ENCODE measurements at places on chromosomes 3 and 15.

- no peak for DNase-seq
Observed at GRCh38 chr3:46619845-46620778, 7.8 kb downstream of the FAM240A start.

DNA sequence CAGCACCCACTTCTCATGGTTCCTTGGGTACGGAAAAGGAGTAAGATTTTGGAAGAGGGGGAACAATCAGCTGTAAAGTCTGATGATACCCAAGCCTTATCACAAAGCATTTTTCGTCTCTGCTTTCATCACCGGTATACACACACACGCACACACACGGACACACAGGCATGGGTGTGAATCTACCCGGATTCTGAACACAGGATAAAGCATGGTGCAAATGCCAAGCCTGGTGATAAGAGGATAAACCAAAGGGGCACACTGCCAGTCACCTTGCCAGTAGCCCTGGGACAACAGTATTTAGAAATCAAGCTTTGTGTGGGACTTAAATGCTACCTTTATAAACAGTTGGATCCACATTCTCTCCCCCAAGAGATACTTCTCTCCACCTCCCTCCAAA is 22.2 kb downstream of the FAM174B start:
- DNase-seq = no peak

DNA sequence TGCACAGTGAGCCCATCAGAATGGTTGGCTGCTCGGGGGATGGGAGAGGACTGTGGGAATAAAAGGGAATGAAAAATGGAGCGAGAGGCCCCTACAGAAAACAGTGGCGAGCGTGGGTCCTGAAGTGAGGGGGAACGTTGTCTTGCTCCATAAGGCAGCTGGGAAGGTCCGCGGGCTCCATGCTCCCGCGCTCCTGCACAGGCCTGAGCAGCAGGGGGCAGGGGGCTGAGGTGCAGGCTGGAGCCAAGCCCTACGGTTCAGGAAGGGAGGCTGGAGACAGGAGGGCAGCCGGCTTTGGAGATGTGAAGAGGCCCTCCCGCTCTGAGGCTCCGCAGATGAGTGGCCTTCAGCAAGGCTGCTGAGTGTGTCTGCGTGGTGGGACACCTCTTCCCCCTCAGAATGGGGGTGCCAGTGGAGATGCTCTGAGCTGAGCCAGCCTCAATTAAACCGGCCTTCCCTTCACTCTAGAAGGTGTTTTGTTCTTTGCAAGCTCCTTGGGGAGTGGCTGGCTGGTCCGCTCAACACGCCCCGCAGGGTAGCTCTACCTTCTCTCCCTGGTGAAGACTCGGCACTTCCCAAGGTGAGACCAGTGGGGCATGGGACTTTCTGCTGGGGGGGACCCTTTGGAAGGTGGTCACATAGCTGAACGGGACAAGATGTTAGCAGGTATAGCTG is 208.0 kb downstream of the XXYLT1 start:
- no peak for DNase-seq

DNA sequence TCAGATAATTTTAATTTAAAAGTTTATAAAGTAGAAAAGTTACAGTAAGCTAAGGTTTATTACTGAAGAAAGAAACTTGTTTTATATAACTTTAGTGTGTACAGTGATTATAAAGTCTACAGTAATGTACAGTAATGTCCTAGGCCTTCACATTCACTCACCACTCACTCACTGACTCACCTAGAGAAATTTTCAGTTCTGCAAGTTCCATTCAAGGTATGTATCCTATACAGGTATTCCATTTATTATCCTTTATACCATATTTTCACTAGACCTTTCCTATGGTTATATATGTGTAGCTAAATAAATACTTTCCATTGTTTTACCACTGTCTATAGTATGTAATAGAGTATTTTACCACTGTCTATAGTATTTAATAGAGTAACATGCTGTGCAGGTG is 33.2 kb upstream of the MME start:
- DNase-seq = no peak

- DNase-seq = no peak
Observed at GRCh38 chr3:31166249-31166885, 271.9 kb upstream of the GADL1 start.

- no peak for DNase-seq
Observed at GRCh38 chr15:56654624-56655023, 78.7 kb downstream of the ZNF280D start.

- DNase-seq = peak; percentile 52
Observed at GRCh38 chr3:72932416-72932815, 44.6 kb downstream of the GXYLT2 start.

GRCh38 chr3:29427266-29428103 is 146.6 kb downstream of the RBMS3 start:
- DNase-seq = no peak

GRCh38 chr3:187315872-187316271 is 24.3 kb upstream of the MASP1 start:
- no peak for DNase-seq

DNA sequence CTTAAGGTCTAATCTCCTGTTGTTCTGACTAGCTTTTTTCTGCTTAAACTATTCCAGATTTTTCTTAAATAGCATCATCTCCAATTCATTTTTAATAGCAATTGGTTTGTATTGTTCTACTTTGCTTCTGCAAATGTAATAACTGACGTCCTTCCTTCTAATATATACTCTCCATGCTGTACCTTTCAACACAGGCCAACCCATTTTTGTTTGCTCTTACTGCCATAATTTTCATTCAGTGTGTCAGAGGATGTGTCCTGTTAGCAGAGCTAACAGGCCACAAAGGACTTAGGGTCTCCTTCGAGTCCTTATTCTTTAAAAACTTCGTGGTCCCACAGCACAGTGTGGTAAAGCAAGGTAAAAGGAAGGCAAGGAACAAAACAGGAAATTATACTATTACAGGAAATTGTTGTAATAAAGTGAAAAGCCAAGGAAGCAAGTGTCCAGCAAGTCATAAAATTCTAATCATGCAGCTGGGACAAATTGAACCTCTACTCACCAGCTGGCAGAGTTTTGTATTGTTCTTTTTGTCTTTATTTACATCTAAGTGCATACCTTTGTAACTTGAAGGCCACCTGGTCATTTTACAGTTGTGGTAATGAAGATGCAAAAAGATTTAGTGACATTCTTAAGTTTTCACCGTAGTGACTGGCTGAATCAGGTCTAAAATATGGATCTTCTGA is 64.9 kb upstream of the ZBTB20 start:
- DNase-seq = no peak

DNA sequence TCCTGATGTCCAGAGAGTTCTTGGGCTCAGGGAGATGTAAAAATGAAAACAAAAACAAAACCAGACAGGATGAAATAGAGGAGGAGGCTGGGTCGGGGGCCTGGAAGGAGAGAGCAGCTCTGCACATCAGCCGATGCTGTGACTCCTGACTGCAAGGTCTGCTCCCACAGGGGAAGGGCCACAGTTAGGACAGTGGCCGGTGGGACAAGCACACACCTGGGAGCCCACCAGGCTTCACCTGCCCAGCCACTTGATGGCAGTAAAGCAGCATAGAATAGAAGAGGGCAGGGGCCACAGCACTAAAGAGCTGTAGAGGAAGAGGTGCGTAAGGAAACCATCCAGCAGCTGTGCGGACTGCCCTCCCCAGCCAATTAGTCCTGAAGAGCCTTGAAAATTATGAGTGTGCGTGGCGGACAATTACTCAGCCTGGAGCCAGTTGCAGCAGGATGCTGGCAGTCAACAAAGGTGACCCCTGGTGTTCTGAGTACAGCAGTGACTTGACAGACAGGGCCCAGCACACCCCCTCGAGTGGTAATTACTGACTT is 29.8 kb downstream of the ALS2CL start:
- DNase-seq = no peak

- no peak for DNase-seq
Observed at GRCh38 chr3:9810846-9811245, 784 bp downstream of the TTLL3 start.

DNA sequence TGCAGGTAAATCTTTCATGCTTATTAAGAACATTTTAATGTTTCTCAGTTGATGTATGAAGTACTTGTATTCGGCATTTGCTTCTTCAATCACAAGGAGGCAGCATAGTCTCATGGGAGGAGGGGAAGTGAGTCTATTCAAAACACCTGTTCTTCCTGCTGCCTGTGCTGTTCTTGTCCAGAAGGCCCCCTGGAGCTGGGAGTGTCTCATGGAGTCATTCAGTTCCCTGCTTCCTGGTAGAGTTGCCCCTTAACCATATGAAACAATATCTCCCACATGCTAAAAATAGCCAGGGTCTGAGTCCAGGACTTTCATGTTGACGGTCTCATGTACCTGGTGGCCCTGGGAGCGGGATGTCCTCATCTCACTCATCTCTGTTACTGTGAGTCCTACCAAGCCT is 15.5 kb upstream of the PPP1R2 start:
- DNase-seq = peak; percentile 45

DNA sequence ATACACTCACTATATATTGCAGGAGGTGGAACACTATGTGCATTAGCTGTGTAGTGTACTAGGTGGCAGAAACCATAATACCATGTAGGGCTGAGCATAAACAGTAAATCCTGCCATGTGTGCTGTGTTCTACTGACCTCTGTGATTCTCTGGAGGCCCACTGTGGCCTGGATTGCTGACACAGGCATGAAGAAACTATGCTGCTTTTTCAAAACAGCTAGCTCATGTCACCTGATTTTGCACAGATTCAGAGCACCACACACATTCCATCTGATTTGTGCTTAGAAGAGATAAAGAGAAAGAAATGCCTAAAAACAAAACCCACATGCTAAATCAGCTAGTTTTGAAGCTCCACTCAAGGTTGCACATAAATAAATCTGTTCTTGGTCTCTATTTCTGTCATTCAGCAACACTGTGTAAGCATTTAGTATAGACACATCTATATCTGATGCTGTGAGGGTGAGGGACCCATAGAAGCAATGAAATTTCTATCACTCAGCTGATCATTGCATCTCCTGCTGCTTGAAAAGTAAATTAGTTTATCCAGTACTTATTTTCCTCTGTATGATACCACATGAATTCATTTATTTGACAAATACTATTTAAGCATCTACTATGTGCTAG is 1007.7 kb upstream of the SEMA6D start:
- no peak for DNase-seq

GRCh38 chr3:165815682-165816081 is 21.5 kb downstream of the BCHE start:
- DNase-seq = no peak

- DNase-seq = no peak
Observed at GRCh38 chr3:73214846-73215245, 153.4 kb downstream of the EBLN2 start.

GRCh38 chr3:50655009-50655830 is 19.5 kb upstream of the DOCK3 start:
- no peak for DNase-seq

DNA sequence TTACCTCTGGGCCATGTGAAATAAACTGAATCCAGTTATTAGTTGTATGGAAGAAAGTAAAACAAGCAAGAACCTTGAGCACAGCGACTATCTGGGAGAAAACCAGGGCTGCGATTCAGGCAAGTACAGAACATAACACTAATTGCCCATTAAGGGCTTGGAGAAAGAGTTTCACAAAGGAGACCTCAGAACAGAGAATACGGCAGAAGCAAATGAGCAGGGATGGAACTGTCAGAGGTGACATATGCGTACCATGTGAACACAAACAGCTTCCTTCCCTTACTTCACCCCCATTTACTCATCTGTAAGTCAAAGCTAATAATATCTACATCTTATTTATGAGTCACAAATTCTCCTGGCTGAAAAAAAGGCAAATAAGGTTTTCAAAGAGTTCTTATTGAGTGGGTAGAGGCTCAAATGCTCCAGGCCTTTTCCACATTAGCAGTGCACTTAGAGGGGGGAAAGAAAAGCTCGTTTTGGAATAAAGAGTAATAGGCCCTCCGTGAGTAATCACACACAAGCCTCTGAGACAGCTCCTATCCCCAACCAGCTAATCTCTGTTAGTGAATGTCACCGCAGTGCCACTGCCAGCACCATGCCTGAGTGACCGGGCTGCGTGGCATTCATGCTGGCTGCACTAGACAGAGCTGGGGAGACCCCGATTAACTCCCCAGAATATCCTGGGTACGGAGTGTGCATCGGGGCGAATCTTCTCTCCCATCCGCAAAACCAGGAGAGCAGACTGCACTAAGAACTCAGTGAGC is 2.6 kb downstream of the PCSK6 start:
- DNase-seq = no peak

- no peak for DNase-seq
Observed at GRCh38 chr3:76509179-76509830, 530.6 kb upstream of the ROBO2 start.

DNA sequence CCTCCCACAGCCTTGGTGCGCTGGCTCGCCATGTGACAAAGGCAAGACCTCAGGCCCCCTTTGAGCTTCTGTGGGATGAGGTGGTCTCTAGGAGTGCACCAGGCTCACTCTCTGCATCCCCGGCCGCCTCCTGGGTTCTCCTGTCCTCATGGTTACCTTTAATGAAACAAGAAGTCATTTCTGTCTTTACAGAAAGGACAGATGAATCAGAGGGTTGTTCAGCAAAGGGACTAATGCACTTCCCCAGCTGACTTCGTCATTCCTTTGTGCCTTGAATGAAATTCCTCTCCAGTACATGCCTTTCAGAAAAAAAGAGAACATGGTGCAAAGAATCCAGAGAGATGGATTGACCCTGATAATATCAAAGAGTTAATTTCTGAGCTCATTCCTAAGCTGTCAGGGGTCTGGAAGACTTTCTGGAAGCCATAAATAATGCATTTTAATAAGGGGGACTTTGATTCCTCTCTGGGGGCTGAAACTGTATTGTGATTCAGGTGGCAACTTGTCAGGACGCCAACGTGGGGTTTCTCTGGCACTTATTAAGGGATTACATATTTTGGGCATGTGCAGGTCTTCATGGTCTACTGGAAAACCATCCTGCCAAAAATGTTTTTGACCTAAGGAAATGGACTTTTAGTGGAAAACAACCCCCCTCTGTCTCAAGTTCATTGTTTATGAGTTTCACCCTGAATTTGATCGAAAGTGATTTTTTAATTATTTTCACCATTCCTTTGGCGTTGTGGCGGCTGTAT is 122.7 kb downstream of the FBLN2 start:
- no peak for DNase-seq

- no peak for DNase-seq
Observed at GRCh38 chr15:69610858-69611257, 158.2 kb downstream of the RPLP1 start.

- peak; percentile 56 for DNase-seq
Observed at GRCh38 chr3:25663347-25663868, 1.3 kb downstream of the TOP2B start.

- no peak for DNase-seq
Observed at GRCh38 chr3:151751161-151751560, 17.4 kb downstream of the AADACL2 start.

GRCh38 chr15:88986949-88987590 is 73.9 kb upstream of the MFGE8 start:
- DNase-seq = no peak

GRCh38 chr15:28191832-28192231 is 92.7 kb upstream of the OCA2 start:
- DNase-seq = peak; percentile 73

GRCh38 chr15:88992912-88993376 is 79.8 kb upstream of the MFGE8 start:
- no peak for DNase-seq

GRCh38 chr15:77727635-77728304 is 95.1 kb upstream of the LINGO1 start:
- no peak for DNase-seq

Measured in pons (tissue), 1 donor.